ENCODE measurements at places on chromosomes 2 and 18.

GRCh38 chr2:53668624-53669026 is 99.0 kb upstream of the CHAC2 start:
- no peak for DNase-seq

DNA sequence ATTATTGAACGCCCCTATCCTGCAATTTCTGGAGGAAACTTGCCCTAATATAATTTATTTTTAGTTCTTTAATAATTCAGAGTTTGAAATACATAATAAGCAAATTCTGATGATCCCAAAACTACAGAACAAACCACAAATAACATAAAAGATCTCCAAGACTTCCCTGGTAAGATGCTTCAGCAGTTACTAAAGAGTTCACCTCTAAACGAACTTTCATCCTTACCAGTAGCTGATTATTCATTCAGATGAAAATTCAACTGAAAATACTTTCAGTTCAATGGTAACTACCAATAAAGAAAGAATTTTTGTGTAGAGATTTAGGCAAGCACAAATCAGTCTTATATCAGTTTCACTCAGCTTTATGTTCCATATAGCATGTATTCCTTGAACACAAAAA is 130.1 kb upstream of the MAPRE2 start:
- no peak for DNase-seq

DNA sequence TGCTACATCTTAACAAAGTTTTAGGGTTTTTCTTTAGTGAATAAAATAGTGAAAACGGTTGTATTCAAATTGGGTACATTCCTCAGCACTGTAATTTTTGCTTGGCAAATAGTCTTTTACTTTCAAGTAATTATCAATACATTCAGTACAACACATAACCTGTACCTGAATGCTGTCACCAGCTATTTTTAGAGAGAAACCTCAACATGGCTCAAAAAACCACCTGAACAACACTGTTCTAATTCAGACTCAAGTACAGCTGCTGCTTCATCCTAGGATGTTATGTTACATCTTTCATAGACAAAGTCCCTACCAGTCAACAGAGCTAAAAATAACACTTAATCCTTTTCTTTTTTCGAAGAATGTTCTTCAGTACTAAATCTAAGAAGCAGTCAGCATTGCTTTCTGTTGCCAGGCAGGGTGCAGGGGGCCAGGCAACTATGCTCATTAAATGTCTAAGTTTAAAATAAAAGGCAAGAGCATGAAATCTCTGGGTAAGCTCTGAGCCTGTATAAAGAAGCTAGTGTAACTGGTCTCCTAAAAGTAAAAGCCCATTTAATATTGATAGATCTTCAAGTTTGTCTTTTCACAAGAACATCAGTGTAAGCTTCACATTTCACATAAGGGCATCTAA is 20.5 kb downstream of the PDIA6 start:
- DNase-seq = no peak

GRCh38 chr2:165864296-165864695 is 70.2 kb upstream of the GALNT3 start:
- DNase-seq = no peak

DNA sequence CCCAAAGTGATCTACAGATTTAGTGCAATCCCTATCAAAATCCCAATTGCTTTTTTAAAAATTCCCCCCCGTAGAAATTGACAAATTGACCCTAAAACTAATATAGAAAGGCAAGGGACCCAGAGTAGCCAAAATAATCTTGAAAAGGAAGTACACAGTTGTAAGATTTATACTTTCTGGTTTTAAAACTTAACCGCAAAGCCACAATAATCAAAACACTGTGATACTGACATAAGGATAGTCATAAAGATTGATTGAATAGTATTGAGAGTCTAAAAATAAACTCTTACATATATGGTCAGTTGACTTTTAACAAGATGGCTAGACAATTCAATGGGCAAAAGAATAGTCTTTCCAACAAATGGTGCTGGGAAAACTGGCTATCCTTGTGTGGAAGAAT is 58.7 kb upstream of the GAREM2 start:
- DNase-seq = no peak

DNA sequence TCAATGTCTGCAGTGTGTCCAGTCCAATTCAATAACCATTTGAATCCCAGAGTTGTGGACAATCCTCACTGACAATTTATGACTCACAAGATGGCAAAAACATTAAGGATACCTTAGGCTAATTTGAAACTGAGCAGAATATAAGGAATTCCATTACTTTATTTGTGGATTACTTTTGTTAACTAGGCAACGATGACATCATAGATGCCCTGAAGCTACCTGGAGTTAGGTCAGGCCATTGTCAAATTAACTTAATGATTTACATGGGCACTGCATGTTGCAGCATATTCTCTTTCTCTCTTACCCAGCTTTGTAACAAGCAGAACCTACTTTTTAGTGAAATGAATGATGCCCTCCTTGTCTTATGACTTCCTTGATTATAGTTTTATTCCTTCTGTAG is 100.0 kb upstream of the CDCA7 start:
- no peak for DNase-seq

Measured in activated T-cell treated with anti-CD3 and anti-CD28 coated beads, Interleukin-2, amount 50 U/mL, for 72 hours (primary cell).